Omental fat pad (tissue), 4 donors: ENCODE measurements at places on chromosomes 4 and X.
A peak's percentile ranks its signal among the peaks of the same experiment; 100 is the strongest.

DNA sequence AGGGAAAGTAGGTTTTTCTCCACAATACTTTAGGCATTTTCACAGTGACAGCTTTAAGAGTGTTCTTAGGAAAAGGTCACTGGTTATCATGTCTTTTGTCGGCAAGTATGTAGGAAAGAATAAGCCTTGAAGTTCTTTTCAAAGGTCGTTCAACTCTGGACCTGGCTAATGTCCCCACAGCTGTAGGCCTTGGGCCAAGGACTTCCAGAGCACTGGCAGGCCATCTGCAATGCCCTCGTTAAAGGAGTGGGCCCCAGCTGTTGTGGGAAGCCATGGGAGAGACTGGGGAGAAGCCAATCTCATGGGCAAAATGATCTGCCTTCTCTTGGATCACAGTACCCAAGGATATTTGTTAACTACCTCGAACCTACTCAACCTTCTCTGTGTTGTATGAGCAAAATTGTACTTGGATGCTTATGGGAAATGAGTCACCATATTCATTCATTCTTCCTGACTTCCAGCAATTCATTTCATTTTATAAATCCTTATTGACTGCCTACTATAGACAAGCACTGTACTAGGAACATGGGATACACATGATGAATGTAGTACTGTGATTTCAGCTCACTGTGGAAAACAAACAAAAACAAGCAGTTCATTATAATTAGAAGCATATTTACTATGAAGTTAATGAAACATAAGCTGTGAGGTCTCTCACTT is 141.1 kb upstream of the KIT start:
- no peak for DNase-seq

DNA sequence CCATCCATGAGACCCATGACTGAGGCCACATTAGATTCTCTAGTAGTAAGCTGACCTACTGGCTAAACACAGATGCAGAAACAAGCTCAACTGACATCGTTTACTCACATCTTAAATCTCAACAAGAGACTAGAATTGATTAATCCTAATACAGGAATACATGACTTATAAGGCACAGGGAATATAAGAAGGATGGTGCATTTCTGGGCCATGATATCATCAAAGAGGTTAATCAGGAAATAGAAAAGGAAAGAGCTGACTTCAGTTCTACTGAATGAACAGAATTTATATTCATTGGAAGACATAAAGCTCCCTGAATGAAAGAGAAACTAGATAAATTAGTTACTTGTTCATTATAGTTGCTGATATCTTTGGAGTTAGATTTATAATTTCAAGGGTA is 1406.5 kb downstream of the STIM2 start:
- DNase-seq: no peak

GRCh38 chr4:183356931-183357675 is 34.9 kb upstream of the CLDN24 start:
- DNase-seq: no peak

- no peak for DNase-seq
Measured at GRCh38 chrX:133681421-133681820, 266.1 kb upstream of the GPC4 start.

DNA sequence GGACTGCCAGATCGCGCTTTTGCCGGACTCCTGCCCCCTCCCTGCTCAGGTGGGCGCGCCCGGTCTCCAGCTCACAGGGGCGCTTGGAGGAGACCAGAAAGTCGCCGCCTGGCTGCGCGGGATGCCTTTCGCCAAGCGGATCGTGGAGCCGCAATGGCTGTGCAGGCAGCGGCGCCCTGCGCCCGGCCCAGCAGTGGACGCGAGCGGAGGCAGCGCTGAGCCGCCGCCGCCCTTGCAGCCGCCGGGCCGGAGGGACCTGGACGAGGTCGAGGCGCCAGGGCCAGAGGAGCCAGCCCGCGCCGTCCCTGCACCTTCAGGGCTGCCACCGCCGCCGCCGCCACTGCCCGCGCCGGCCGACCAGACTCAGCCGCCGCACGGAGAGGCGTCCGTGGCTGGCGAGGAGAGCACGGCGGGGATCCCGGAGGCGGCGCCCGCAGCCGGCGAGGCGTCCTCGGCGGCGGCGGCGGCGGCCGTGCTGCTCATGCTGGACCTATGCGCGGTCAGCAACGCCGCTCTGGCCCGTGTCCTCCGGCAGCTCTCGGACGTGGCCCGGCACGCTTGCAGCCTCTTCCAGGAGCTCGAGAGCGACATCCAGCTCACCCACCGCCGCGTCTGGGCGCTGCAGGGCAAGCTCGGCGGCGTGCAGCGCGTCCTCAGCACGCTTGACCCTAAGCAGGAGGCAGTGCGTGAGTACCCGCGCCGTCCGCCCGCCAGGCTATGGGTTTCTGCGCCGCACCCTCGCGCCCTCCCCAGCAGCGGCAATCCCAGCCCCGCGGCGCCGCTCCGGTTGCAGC is 834 bp downstream of the NHS start:
- no peak for DNase-seq

- no peak for DNase-seq
Measured at GRCh38 chr4:88693792-88694191, 3.8 kb downstream of the NAP1L5 start.

DNA sequence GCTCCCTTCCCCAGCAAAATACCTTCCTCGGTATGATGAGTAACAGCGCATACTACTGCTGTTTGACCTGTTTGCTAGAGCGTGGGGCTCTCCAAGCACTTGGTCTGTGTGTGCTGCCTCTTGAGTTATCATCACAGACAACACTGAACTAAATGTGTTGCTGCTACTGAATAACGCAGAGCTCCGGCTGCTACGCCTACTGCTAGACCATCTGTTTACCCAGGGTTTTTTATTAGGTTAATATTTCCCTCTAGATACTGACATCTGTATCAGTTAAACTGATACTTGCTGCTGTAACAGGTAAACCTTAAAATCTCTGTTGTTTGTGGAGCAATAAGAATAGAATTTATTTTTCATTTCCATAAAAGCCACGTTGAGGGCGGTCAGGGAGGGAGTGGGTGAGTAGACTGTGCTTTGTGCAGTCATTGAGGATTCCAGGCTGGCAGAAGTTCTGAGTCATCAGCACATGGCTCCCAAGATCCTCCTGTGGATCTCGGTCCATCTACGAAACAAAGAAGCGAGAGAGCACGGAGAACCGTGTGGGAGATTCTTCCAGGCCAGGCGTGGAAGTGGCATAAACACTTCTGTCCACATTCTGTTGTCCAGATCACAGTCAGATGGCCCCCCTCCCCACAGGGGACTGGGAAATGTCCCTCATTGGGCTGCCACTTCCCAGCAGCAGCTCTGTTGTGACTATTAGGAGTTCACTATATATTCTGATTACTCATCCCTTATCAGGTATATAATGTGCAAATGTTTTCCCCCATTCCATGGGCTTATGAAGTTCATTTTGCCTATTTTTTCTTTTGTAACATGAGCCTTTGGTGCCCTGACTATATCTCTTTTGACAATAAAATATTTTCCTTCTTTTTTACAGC is 14.1 kb downstream of the GRK4 start:
- no peak for DNase-seq

DNA sequence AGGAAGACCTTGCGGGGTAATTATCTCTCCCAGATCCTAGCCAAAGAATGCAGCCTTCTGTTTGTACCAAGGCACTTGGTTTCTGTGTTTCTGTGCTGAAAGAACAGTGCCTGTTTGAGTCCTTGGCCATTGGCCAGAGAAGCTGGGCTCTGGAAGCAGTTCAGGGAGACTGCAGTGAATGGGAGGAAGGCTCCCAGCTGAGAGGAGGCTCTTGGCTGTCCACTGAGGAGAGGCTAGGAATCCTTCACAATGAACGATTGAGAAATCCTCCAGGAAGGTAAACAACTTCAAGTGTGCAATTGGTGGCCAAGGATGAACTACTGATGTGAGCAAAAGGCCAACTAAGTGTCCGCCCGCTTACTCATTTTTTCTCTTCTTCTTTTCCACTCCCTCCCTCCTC is 61.3 kb downstream of the HS3ST1 start:
- no peak for DNase-seq

DNA sequence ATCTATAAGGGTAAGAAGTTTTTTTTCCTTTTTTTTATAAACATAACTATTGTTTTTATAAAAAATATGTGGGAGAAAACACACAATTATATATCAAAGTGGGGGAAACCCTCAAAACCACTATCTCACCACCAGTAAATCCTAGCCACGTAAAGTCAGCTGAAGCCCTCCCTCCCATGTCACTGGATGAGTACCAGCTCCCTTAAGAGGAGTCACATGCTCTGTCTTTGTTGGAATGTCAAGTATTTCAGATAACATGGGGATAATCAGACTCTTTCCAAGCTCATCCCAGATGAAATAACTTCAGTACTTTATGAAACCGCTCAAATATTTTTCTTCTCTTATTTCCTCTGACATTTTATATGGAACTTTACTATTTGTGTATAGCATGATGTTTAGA is 2.4 kb downstream of the MYOZ2 start:
- DNase-seq: no peak

GRCh38 chr4:2318885-2319284 is 57.0 kb upstream of the MXD4 start:
- no peak for DNase-seq

DNA sequence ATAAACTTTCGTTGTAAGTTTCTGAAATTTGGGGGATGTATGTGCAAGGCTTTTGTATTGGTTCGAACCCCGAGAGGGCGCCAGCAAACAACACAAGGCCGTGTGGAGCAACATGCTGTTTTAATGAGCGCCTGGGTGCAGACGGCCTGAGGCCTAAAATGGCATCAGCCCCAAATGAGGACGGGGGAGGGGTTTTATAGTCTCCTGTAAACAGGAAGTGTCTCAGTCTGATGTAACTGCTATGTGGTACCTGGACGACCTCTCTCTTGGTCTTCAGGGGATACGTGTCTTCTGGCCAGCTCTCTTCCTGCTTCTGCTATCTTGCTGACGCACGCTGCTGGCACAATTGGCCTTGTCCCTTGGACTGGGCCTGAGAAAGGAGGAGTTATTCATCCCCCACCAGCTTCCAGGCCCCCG is 1348.0 kb downstream of the ADGRL3 start:
- no peak for DNase-seq

GRCh38 chrX:250965-251364 is 30.2 kb upstream of the PLCXD1 start:
- no peak for DNase-seq

GRCh38 chr4:89906777-89907521 is 12.3 kb downstream of the MMRN1 start:
- DNase-seq: no peak

DNA sequence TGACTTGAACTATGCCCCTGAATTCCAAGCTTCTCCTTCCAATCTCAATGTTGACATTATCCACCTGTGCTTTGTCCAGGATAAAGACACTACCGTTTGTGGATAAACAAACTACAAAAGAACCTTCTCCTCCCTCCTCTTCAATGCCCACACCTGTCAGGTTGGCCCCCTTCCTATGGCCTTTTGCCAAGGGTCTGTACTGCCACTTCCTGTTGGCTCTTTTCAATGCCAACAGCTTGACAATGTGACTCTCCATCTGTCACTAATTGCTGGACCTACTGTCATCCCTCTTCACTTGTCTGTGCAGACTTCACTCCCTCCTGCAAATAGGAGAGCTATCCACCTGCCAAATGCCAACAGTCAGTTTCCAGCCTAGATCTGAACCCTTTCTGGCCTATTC is 35.8 kb upstream of the MID1 start:
- DNase-seq: no peak

DNA sequence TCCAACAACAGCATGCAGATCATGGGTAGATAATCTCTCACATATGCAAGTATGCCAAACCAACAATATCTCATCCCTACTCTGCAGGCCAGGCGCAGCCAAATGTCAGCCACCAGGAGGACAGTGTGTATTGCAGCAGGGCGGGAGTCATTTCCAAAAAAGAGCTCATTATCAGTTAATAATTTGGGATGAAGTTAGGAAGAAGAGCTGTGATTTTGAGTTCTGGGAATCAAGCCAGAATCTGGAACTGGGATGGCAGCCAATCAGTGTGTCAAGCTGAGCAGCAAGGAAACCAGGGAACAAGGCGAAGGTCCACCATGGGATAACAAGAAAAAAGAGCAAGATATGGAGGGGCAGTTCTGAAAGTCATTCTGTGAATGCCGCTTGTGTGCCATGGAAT is 88.2 kb upstream of the CAMK2D start:
- no peak for DNase-seq

GRCh38 chr4:89300060-89300459 is 7.5 kb downstream of the GPRIN3 start:
- no peak for DNase-seq

- DNase-seq: no peak
Measured at GRCh38 chr4:73589261-73589847, 30.9 kb downstream of the RASSF6 start.

DNA sequence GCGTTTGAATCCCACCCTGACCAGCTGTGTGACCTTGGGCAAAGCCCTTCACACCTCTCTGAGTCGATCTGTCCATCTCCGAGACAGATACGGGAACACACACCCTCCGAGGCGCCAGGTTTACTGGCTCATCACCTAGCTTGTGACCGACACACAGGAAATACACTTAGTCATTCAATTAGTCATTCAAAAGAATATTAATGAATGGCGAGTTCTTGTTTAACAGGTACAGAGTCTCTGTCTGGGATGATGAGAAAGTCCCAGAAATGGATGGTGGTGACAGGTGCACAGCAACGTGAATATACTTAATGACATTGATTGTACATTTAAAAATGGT is 80.6 kb downstream of the PPP2R2C start:
- no peak for DNase-seq

GRCh38 chr4:14862891-14863290 is 139.4 kb upstream of the CPEB2 start:
- no peak for DNase-seq

DNA sequence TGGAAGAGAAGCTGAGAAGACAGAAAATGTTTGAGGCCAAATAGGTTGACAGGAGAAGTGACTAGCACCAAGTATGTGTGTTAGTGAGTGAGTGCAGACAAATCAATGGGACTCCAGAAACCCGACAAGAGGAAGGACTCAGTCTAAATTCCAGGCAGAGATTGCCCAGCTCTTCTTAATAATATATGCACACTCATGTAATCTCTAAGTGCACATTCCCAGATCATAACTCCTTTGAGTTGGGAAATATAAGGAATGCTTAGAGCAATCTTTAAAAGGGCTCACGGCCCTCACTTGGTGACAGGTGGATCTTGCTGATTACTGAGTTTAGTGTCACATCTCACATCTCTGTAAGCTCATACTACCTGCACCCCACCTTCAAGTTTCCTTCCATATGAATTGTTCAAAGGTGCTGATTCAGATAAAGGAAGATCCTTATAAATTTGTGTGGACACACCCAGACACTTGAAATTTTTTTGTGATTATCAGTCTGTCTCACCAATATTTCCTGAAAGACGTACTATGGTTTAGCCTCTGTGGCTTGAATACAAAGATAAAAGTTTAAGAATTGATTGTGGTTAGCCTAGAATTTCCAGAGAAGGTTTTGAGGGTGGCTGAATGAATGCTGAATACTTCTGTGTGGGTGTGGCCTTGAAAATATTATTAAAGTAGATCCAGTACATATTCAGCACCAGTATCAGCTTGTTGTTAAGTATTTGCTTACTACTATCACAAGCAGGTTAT is 205.1 kb upstream of the UGT8 start:
- no peak for DNase-seq

- DNase-seq: no peak
Measured at GRCh38 chr4:7861440-7861881, 78.2 kb downstream of the AFAP1 start.

GRCh38 chr4:1082215-1083182 is 30.9 kb downstream of the RNF212 start:
- DNase-seq: peak; percentile 39

- DNase-seq: no peak
Measured at GRCh38 chrX:22467571-22467970, 194.9 kb downstream of the CBLL2 start.
